ENCODE measurements at places on chromosomes 3 and 15.

DNA sequence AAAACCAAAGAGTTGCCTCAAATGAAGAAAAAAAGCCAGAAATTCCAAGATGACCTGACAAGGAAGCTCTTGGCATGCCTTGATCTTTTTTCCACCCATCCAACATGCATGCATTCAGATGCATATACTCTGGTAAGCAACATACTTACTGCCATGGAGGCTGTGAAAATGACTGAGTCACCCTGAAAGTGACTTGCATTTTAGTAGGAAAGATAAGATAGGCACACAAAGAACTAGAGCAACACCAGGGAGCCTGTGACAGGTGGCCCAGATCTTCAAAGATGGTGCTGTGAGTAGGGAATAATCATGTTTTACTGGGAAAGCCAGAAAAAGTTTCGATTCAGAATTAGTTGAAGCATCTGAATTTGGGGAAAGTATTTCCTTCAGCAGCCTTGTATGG is 185.1 kb upstream of the SLCO3A1 start:
- no peak for DNase-seq

DNA sequence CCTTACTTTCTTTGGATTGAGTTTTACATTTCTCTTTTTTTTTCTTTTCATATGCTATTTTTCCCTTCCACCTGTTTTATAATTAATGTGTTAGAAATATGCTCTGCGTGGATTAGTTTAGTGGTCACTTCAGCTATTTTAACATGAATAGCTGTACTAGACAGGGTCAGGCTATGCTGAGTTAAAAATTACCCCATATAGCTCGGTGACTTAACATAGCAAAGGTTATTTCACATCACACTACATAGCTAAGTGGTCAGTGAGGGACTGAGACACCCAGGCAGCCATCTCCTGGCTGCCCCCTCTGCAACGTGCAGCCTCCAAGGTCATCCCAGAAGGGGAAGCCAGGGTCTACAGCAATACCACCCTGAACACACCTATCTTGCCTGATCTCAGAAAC is 46.9 kb upstream of the KIF23 start:
- no peak for DNase-seq

GRCh38 chr15:55993804-55994560 is 570 bp upstream of the NEDD4 start:
- DNase-seq, result peak; percentile 22

DNA sequence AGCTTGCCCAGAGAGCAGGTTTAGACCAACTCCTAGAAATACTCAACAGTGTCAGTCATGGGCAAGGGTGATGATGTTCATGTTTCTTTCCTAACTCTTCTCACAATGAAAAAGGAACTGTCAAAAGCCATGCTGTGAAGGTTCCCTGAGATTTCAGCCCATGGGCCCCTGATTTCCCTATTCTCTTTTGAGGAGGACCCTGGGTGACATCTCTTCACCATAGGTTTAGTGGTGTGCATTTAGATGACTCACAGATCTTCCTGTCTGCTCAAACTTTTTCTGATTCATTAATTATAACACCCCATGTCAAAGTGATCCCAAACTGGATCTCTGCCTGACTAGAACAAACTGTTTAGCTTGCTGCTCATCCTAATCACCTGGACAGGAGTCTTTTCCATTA is 108.0 kb downstream of the BBX start:
- no peak for DNase-seq

GRCh38 chr3:73552700-73553099 is 72.0 kb downstream of the PDZRN3 start:
- no peak for DNase-seq

- no peak for DNase-seq
Observed at GRCh38 chr15:40691737-40692136, 3.2 kb upstream of the RAD51 start.

- no peak for DNase-seq
Observed at GRCh38 chr3:185423178-185423577, 60.2 kb downstream of the MAP3K13 start.

DNA sequence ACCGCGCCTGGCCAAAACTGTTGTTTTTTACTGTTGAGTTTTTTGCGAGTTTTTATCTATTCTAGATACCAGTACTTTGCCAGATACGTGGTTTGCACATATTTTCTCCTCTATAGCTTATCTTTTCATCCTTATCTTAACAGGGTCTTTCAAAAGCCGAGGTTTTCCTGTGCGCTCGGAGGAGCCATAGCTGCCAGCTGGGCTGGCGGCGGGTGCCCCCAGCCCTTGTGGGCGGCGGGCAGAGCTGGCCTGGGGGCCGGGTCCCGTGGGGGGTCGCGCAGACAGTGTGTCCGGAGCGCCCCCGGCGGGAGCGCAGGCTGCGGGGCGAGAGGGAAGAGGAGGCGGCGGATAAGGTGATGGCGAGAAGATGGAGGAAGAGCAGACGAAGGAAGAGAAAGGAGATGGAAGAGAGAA is 11.1 kb upstream of the EIF4A2 start:
- DNase-seq, result no peak

GRCh38 chr3:136559896-136560295 is 192.3 kb downstream of the STAG1 start:
- no peak for DNase-seq

DNA sequence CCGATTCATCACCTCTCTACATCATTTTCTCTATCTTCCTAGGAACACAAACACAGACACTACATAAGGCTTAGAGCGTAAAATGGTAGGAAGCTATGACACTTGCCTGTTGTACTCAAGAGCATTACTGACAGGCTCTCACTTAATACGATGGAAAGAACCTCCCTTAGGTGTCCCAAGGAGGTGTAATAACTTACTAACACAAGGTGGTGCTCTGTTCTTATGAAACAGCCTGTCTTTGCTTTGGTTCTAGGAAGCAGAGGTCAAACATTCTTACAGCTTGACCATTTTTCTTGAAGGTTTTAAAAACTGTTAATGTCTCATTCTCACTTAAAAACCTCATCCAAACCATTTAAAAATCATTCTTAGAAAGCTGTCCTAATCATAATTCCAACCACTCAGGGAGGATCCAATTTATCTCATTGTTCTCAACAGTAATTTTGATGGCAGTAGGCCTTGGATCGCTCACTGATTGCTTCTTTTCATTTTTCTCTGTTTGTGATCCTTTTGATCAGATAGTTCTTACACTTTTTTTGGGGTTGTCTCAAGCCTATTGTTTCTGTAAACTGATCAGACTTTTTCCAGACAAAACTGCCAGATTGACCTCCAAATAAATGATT is 317.8 kb upstream of the AGTR1 start:
- DNase-seq, result no peak

GRCh38 chr3:58521917-58522631 is 14.9 kb downstream of the ACOX2 start:
- DNase-seq, result no peak

DNA sequence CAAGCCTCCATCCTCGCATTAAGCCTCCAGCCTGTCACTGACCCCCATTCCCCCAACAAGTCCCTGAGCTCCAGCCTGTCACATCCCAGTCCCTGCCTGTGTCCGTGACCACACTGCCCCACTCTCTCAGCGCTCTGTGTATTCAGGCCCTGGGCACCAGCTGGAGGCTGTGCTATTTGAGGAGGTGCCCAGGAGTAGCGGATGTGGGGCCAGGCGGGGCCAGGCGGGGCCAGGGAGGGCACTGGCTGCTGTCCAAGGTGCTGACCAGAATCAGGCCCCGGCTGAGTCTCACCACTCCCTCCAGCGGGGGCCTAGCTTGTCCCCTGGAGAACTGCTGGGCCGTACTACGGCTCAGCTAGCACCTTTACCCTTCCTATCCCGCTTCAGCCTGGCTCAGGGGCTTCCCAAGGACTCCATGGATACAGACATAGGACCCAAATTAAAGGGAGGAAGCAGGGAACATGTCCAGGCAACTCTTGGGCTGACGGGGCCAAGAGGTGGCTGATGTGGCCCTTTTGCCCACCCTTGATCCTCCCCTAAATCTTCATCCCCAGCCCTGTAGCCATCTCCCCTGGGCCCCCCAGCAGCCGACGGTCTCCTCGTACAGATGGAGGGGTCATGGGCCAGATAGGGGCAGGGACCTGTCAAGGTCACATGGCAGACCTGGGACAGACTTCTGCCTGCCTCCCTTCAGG is 1.1 kb downstream of the HHATL start:
- DNase-seq, result no peak

GRCh38 chr3:64650096-64650622 is 37.6 kb downstream of the ADAMTS9 start:
- DNase-seq, result no peak

GRCh38 chr3:69092030-69092516 is 7.3 kb downstream of the ARL6IP5 start:
- no peak for DNase-seq

DNA sequence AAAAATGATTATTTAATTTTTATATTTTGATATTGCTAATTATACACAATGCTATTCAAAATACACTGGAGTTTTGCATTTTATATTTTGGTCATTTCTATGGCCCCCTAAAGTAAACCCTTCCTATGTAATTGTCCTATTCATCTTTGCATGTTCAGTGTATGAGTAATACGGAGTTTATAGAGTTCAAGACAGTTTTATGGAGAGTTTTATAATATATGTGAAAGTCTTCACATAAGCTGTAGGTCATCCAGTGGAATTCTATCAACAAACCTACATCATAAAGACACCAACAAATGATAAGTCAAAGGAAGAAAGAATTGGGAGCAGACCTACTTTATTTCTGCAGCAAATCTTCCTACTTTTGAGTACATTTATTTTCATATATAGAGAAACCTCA is 1200.4 kb upstream of the EPHA6 start:
- DNase-seq, result no peak

DNA sequence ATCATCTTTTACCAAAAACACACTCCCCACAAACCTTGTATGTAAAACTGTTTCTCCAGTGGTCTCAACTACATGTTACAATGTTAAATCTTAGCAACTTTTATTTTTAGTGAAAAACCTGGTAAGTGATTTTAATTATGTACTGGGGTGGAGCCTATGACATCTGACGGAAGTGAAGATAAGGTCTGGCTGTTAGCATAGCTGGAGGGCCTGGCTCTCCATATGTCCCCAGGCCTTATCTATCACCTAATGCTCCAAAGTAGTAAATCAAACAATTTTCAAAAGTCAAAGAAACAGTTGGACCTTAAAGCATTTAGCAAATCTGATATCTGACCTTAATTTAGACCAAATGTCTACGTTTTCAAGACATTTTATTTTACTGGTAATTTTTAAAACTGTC is 173.6 kb upstream of the SMAD3 start:
- no peak for DNase-seq

DNA sequence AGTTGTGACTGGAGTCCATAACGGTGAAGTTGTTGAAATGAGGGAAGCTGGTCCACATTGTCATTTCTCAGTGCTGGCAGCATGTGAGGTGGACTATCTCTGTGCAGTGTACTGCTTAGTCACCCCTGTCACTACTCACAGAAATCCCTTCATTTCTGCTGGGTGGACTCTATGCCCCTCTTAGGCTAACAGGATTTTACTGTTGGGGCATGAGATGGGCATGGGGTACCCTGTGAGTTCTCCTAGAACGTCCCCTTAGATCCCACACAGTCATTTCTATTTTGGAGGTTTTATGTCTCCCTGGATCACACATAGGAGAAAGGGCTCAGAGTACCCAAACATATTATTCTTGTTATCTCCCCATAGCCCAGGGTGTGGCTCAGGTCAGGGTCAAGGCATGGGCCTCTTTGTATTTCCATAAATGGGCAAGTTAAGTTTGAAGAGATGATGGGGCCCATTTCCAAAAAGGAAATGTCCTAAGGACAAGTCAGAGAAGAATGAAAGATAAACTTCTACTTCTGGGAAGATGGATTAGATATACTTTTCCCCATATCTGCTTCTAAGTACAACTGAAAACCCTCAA is 15.2 kb downstream of the P2RY1 start:
- DNase-seq, result no peak

Data from NCI-H1092 (cell line).